ENCODE measurements at places on chromosomes 1 and 21.

- no peak for DNase-seq
These were observed 55.6 kb downstream of the DDR2 start for GRCh38 chr1:162687870-162688269.

- DNase-seq, result no peak
These were observed 3.8 kb upstream of the RGS13 start for GRCh38 chr1:192632188-192632587.

DNA sequence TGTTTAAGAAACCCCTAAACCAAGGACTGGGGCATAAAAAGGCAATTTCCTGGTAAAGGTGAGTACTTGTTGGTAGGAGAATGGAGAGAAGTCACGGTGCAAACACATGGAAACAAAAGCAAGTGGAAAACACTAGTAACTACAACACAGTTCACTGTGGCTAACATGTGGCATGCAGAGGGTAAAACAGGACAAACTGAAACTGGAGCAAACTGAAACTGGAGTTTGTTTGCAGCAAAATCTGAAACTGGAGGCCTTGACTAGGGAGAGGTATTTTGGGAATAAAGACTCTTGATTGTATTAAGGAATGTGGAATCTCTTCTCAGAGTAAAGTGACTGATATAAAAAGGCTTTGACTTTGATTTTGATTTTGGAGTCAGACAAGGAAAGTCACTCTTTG, 376.3 kb upstream of the PRMT6 start:
- no peak for DNase-seq

DNA sequence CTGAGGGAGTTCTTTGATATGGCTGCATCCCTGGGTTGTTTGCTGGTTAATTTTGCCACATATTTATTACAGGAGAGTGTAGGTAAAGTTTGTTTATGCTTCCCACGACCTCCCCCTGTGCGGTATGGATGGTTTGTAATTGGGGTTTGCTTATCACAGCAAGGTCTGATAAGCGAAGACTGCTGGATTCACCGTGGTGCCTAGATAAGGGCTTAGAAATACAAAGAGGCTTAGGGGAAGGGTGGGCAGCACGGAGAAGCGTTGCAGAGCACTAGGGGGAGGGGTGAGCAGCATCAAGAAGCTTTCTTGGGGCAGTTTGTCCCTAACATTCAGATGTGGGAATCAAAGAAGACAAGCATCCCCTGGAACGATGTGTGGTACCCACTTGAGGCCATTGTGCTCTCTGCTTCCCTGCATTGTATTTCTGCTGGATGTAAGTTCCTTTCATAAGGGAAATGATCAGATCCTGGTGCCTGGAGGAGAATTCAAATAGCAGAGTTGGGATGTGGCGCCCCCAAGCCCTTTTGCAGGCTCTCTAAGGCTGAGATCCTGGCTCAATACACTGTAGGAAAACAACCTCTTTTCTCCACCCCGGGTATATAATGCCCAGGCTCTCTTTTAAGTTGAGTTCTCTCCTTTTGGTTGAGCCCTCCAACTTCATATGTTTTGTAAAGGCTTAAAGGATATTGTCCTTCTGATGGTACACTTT, 598.1 kb upstream of the ADGRL4 start:
- no peak for DNase-seq

DNA sequence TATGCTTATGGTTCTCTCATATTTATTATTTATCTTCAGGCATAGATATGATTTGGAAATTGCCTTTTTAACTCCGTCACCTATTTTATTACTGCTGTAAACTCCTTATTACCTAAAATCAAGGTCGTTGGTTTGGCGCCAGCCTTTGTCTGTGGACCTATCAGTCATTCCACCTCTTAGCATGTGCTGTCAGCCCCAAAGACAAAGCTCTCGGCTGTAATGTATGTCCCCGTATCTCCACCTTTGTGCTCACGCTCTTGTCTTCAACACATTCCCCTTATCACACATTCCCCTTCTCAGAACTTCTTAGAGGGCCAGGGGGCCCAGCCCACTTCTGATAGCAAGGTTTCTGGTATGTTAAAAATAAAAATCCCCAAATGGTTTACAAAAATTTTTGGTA, 342.2 kb downstream of the RYR2 start:
- DNase-seq, result no peak

DNA sequence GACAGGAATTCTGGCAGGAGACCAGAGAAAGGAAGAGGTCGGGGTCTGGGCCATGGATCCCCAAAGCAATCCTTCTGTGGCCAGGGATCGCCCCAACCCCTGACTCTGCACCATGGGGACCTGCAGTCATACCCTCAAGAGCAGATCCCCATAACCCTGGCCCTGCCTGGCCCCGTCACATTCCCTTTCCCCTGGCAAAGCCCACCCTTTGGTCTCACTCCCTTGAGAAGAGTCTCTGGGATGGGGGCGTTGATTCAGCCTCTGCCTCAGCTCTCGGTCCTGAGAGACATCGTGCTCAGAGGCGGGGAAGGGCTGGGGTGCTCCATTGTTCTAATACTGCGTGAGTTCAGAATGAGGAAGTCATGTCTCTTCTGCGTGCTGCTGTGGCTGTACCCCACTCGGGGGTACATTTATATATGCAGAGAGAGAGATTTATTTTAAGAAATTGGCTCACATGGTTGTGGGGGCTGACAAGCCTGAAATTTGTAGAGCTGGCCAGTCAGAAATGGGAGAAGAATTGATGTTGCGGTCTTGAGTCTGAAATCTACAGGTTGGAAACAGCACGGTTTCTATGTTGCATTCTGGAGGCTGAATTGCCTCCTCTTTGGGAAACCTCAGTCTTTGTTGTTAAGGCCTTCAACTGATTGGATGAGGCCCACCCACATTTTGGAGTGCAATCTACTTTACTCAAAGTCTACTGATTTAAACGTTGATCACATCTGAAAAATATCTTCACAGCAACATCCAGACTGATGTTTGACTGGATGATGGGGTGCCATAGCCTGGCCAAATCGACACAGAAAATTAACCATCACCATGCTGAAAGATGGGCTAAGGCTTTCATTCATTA, 4.2 kb upstream of the PADI2 start:
- DNase-seq, result no peak

DNA sequence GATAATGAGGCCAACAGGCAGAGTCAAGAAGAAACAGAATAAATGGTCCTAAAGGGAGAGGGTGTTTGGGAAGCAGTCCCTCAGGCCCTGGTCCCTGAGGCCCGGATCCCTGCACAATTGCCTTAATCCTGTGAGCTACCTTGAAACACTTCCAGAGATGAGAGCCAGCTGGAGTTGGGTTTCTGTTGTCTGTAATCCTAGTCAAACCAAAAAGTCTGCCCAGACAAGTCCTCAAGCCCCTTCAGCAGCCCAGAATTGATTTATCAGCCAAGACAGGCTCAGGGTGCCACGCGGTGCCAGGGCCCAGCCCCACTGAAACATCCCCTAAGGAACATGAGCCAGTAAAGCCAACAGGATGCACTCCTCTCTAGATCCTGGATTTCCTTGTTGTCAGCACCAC, 16.4 kb upstream of the CLSTN1 start:
- DNase-seq, result no peak

- no peak for DNase-seq
These were observed 300.0 kb upstream of the VAMP3 start for GRCh38 chr1:7470904-7471638.

GRCh38 chr1:212450331-212450881, 17.7 kb downstream of the NENF start:
- DNase-seq, result no peak

DNA sequence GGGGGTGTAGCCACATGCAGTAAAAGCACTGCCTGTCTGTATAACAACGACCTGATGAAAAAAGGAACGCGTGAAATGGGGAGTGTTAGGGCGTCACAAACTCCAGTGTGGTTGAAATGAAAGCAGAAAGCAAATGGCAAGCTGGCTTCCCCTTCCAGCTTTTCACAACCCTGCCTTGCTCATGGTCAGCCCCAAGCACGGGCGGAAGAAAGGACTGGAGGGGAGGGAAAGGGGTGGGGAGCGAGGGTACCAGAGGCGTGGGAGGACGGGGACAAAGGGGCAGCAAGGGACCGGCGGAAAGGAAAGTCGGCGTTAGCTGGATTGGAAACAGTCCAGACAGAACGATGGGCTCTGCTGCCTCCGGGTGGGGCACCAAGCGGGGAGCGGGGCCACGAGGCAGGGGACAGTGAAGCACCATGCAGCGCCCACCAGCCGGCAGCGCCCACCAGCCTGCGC, 9.6 kb downstream of the VPS26C start:
- no peak for DNase-seq

GRCh38 chr1:211559222-211560010, 19.5 kb downstream of the SLC30A1 start:
- no peak for DNase-seq

GRCh38 chr21:38837806-38838461, 32.2 kb downstream of the ETS2 start:
- DNase-seq, result no peak

- peak; percentile 47 for DNase-seq
These were observed 21.6 kb upstream of the C1orf159 start for GRCh38 chr1:1137256-1138045.

DNA sequence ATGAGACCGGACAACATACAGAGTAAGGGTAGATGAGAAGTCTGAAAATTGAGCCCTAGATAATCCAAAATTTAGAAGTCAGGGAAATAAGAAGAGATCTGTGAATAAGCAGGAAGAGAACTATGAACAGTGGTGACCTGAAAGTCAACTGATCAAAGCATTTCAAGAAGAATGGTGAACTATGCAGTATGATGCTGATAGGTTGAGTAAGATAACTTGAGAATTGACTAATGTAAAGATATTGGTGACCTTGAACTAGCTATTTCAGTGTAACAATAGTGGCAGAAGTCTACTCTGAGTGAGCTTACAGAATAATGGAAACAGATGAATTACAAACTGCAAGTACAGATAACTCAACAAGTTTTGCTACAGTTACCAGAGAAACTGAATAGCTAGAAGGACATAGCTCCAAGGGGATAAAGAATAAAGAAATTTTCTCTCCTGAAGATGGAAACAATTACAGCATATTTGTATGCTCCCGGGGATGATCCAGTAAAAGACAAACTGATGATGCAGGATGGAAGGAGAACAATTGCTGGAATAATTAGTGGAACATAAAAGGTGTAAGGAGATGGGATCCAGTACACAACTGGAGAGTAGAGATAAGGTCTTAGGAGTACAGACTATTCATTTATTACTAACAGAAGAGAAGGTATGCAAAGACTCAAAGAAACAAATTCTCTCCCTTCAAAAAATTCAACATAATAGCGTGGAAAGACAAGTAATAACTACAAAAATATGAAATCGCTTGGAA, 10.9 kb downstream of the NRDC start:
- DNase-seq, result no peak

DNA sequence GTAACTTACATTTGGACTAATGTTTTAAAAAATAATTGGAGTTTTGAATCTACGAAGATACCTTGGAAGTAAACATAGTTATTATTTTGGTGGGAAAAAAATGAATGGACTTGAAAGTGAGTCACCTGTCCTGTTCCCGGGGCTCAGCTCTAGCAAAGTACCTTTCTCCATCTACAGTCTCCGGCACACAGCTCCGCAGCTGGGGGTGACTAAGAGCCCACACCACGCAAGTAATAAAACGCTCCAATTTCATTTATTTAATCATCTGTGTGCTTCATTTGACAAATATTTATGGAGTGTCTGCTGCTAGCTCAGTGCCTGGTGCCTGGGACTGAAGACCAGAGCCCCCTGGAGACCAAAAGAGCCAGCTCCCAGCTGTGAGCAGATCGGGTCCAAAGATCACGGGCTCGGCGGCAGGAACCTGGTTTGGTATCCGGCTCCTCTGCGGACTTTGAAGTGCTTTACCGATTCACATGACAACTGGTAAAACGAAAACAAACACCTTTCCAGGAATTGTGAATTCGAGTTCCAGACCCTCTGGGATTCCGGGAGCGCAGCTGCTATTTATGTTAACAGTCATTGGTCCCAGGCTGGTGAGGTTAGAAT, 1.7 kb upstream of the RIPK4 start:
- no peak for DNase-seq

GRCh38 chr1:246582301-246583055, 16.2 kb downstream of the CNST start:
- no peak for DNase-seq

GRCh38 chr1:59354709-59355337, 57.9 kb downstream of the FGGY start:
- DNase-seq, result no peak

GRCh38 chr1:12764016-12764415, 9.5 kb upstream of the PRAMEF12 start:
- DNase-seq, result no peak

GRCh38 chr21:43280949-43281633, 112.3 kb downstream of the CRYAA start:
- DNase-seq, result no peak

DNA sequence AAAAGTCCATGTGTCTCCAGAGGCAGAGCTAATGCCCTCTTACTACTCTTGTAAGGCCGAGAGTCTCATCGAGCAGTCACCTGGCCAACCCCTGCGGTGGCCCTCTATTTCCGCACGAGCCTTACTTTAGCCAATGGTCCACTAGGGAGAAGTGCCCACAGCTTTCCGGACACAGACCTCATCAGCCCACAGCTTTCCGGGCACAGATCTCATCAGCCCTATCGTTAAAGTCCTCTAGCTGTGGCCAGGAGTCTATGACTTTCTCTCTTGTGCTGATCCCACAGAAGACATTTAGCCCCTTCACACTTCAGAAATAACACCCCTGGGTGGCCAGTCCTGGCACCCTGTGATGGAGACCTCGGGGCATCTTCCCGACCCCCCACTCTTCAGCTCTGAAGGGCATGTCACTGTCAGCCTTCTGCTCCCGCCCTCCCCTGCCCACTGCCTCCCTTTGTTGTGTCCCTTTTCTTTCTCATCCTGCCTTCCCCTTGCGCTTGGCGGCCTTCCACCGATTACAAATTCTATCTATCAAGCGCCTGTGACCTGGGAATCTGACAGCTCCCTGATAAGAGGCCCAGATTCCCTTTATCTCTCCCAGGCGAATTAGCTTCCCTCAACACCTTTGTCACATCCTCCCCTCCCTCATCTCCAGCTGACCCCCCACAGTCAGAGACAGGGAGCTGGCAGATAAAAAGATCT, 161.0 kb downstream of the PLXNA2 start:
- DNase-seq, result no peak

- no peak for DNase-seq
These were observed 3.4 kb upstream of the ECE1 start for GRCh38 chr1:21293537-21294265.
